HFFc6 (cell line): ENCODE measurements at places on chromosomes 12 and 14. TPM values are rescaled to one million over a fixed set of nuclear protein-coding genes. Genes with fewer than 3 reads are reported as not detected.

Gene ZNF839
- total RNA-seq, result 6.4 and 6.7 TPM in 2 replicates

Gene SYCP3
- total RNA-seq, result 0.07 TPM in 1 of 3 replicates, not detected in the others

Gene LALBA
- not detected in 2 replicates for total RNA-seq

Gene C12orf42
- not detected in 3 replicates for total RNA-seq
